ENCODE measurements at places on chromosomes 3 and 15. TPM values are rescaled to one million over a fixed set of nuclear protein-coding genes. Genes with fewer than 3 reads are reported as not detected.
A peak's percentile ranks its signal among the peaks of the same experiment; 100 is the strongest.

DNA sequence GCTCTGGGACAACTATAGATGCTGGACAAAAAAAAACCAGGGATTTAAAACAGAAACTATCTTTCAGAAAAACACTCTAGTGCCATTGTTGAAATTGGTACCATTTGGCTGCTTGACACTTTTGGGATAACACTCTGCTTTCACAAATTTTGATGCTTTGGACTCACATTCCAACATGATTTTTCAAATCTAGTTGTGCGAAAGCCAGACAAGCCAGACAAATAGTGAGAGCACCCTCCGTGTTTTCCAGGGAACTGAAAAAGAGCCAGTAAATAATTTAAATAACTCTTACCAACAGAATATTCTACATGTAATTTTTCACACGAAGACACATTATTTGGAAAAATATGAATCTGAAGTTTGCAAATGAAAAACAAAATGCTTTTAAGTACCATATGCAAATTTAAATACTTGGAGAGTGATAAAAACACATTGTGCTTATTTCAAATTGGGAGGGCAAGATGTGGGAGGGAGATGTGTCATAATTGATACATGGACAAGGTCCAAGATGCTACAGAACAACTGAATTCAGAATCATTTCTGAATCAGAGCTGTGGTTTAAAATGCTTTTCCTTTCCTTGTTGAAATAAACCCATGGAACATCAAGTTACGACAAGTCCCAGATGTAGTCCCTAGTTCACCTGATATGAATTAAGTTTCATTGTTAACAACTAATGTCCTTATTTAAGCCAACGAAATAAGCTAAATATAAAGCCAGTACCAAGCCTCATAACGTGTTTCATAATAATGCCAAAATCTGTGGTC is 144.2 kb upstream of the SOX2 start:
- H3K4me3 ChIP-seq = no peak overlapping the region
- H3K27ac ChIP-seq = no peak overlapping the region
- H3K4me1 ChIP-seq = no peaks in the 10 kb centered on the region

- H3K4me3 ChIP-seq = no peak overlapping the region
- DNase-seq = no peak
- no peaks in the 10 kb centered on the region for H3K36me3 ChIP-seq
- H3K27ac ChIP-seq = no peak overlapping the region
- H3K27me3 ChIP-seq = no peaks in the 10 kb centered on the region
Observed at GRCh38 chr15:76565366-76565765, 228.8 kb downstream of the ISL2 start.

DNA sequence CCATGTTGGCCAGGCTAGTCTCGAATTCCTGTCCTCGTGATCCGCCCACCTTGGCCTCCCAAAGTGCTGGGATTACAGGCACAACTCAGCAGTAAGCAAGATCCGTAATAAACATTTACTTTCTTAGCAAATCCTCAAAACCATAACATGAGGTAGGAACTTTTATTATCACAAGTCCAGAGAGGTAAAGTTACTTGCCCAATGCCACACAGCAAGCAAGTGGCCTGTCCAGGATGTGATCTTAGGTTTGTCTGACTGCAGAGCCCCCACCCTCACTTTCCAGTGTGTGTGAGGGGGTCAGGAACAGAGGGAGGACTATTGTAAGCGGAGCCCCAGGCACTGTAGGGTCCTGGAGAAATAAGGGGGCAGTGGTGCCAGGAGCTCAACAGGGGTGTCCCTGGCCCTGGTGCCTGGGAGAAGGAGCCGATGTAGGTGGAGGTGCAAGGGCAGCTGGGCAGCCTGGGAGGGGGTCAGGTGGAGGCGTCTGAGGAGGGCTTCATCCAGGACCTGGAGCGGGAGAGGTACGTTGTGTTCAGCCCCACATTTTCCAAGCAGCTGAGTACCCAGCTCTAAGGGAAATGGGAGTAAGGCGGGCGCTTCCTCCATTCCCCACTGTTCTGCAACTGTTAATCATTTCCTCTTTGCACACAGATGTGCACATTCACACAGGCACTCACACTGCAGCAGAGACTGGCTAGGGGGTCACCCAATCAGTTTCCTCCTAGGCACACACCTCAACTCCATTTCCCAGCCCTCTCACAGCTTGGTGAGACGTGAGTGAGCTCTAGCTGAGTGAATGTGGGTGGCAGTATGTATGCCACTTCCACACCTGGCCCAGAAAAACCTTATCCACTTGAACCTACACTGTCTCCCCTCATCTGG is 5.9 kb downstream of the RPUSD3 start:
- no peak overlapping the region for H3K27ac ChIP-seq
- DNase-seq = no peak
- no peaks in the 10 kb centered on the region for H3K27me3 ChIP-seq

DNA sequence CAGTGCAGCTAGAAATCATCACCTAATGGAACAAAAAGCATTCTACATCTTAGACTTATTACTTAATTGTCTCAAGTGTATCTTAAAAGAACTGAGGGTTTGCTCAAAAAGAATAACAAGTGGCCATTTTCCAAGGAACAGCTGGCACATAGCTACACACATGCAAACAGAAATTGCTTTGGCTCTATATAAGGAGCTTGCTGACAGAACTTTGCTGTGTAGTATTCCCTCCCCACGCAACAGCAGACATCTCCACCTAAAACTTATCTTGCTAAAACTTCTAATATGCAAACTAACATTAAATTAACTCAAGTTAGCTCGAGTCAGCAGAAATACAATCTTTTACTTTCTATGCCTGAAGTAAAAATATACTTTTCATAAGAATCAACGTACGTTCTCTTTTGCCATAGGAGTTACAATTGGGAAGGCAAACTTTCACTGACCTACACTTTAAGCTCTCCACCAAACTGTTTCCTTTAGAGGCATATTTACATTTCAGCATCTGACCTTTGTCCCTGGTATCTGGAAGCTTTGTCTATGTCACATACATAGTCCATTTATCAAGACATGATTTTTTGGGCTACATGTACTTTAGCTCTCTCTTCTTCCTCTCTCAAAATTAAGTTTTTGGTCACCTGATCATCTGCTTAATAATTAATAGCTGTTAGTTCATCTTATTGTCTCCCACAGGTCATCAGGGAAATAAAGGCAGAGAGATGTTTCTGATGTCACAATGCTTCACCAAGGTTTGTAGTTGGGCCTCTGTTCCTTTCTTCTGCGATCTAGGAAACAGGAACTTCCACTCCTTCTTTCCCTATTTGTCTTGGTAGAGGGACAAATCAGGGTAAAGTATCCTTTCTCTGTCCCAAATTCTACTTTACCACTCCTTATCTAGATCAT is 163.4 kb upstream of the AGTR1 start:
- DNase-seq = no peak
- no peak overlapping the region for H3K27ac ChIP-seq
- no peak overlapping the region for H3K4me3 ChIP-seq
- no peaks in the 10 kb centered on the region for H3K36me3 ChIP-seq

DNA sequence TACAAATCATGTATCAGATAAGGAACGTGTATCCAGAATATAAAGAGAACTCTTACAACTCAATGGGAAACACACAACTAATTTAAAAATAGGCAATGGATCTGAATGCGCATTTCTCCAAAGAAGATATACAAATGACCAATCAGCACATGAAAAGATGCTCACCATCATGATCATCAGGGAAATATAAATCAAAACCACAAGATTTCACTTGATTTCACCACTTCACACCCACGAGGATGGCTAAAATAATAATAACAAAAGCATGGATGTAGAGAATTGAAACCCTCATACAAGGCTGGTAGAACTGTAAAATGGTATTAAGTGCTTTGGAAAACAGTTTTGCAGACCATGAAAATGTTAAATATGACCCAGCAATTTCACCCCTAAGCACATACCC is 26.7 kb upstream of the SLC12A8 start:
- peaks cover 7% of the 10 kb centered on the region for H3K4me1 ChIP-seq
- H3K27me3 ChIP-seq = no peaks in the 10 kb centered on the region
- H3K27ac ChIP-seq = no peak overlapping the region
- DNase-seq = no peak

GRCh38 chr15:101510212-101511197 is 21.0 kb upstream of the PCSK6 start:
- H3K27ac ChIP-seq = no peak overlapping the region
- no peak for DNase-seq
- no peaks in the 10 kb centered on the region for H3K36me3 ChIP-seq
- H3K27me3 ChIP-seq = no peaks in the 10 kb centered on the region
- H3K4me3 ChIP-seq = no peak overlapping the region
- H3K4me1 ChIP-seq = peaks cover 19% of the 10 kb centered on the region

DNA sequence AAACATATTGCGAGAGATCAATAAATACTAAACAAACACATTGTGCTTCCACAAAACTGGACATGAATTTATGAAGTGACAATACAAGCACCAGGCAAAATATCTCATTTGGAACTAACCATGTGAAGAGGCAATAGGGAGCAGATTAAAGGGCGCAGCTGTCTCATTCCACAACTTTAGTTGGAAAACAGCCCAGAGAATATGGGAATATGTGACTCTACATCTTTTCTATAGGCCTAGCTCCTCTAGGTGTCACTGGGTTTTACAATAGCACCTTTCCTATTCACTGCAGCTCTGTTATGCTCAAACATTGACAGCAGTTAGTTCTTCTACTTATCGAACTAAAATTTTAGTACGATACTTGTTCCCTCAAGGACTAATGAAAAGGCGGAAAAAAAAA is 866.3 kb upstream of the GBE1 start:
- no peak overlapping the region for H3K27ac ChIP-seq
- H3K36me3 ChIP-seq = no peaks in the 10 kb centered on the region
- no peaks in the 10 kb centered on the region for H3K4me1 ChIP-seq
- no peaks in the 10 kb centered on the region for H3K27me3 ChIP-seq
- H3K4me3 ChIP-seq = no peak overlapping the region

DNA sequence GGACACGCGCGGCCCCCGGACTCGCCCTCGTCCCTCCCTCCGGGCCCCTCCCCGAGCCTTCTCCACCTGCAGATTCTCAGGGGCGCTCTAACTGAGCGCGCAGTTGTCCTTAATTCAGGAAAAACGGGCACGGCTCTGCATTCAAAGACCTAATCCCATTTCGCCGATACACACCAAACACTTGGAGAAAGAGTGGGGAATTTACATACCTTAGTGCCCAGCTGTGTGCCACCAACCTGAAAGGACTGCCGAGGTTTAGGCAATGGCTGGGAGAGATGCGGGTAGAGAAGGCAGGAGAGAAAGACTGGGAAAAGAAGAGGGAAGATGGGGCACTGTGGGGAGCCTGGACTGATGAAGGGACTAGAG is 21.8 kb downstream of the IGDCC3 start:
- peak overlapping the region; percentile 48 for H3K4me3 ChIP-seq
- H3K27me3 ChIP-seq = peaks cover 51% of the 10 kb centered on the region
- peak overlapping the region; percentile 97 for H3K27ac ChIP-seq
- peaks cover 3% of the 10 kb centered on the region for H3K36me3 ChIP-seq

GRCh38 chr3:123424999-123425712 is 23.7 kb downstream of the ADCY5 start:
- no peaks in the 10 kb centered on the region for H3K36me3 ChIP-seq
- no peaks in the 10 kb centered on the region for H3K27me3 ChIP-seq
- H3K27ac ChIP-seq = no peak overlapping the region
- H3K4me3 ChIP-seq = no peak overlapping the region
- H3K4me1 ChIP-seq = no peaks in the 10 kb centered on the region
- DNase-seq = no peak

DNA sequence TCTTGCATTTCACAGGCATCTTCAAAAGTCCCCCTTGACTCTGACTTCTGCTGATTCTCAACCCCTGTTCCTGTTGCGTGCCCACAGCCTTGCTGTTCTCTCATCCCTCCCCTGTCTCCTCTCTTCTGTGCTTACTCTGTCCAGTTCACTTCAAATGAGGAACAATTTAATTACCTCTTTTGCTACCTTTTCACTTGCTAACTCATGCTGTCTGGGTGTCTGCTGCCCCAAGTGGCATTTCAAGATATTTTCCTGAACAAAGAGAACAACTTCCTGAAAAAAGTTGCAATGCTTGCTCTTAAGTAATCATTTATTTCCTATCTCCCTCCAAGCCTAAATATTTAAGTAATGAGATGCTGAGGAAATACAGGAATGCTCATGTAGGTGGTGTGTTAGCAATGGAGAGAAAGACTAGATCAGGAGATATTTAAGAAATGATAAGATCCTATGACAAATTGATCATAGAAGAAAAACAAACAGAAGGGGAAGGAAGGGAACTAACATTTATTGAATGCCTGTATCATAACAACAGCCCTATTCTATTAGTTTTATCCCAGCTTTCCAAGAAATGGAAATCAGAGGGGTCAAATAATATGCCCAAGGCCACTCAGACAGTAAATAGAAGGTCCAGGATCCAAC is 42.2 kb downstream of the SV2B start:
- no peak overlapping the region for H3K4me3 ChIP-seq
- no peaks in the 10 kb centered on the region for H3K4me1 ChIP-seq

- no peaks in the 10 kb centered on the region for H3K4me1 ChIP-seq
- no peak for DNase-seq
- H3K36me3 ChIP-seq = peaks cover 14% of the 10 kb centered on the region
- no peak overlapping the region for H3K4me3 ChIP-seq
Observed at GRCh38 chr15:72559781-72560180, 85.7 kb downstream of the ARIH1 start.

DNA sequence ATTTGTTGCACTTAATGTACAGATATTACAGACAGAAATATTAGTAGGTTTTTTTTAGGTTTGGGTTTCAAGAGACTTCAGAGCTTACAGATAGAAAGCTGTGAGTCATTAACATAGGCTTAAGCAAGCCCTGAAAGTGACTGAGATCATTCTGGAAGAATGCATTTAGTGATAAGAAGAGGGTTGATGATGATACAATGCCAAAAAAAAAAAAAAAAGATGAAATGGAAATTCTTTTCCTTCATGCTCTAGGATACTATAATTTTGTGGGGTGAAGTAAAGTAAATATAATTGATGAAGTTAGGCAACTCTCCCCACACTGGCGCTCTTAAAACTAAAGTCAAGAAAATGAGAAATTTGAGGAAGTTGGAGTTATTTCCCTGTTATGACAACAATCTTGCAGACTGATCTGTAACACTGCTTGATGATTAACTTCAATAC is 169.4 kb upstream of the ZNF385D start:
- no peak overlapping the region for H3K27ac ChIP-seq
- H3K27me3 ChIP-seq = no peaks in the 10 kb centered on the region
- no peak overlapping the region for H3K4me3 ChIP-seq
- H3K36me3 ChIP-seq = no peaks in the 10 kb centered on the region

DNA sequence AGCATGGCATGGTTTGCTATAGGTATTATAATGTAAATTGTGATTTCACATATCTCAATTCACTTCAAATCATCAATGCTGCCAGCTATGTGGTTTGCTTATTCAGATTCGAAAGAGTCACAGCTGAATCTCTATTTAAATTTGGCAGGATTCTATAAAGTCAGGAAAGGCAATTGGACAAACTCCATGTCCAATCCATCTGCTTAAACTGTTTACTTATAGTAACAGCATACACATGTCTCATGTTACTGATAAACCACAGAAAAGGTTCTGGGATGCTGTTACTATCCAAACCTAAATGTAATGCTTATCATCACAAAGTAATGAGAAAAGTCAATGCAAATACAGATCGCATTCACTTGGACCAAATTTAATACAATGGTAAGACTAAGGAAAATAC is 229.7 kb downstream of the ISL2 start:
- DNase-seq = no peak
- no peaks in the 10 kb centered on the region for H3K27me3 ChIP-seq
- no peaks in the 10 kb centered on the region for H3K4me1 ChIP-seq
- no peak overlapping the region for H3K27ac ChIP-seq

- H3K4me3 ChIP-seq = no peak overlapping the region
- no peak overlapping the region for H3K27ac ChIP-seq
- no peaks in the 10 kb centered on the region for H3K27me3 ChIP-seq
- no peak for DNase-seq
- peaks cover 2% of the 10 kb centered on the region for H3K4me1 ChIP-seq
- H3K36me3 ChIP-seq = no peaks in the 10 kb centered on the region
Observed at GRCh38 chr3:113685956-113686721, 10.3 kb downstream of the USF3 start.

PLCH1 gene
- total RNA-seq = 28.8 TPM

NANOGP8 gene
- 1.5 TPM for total RNA-seq

ITIH4 gene
- total RNA-seq = 2.4 TPM

CLRN1 gene
- total RNA-seq = not detected

NUP210 gene
- 78.9 TPM for total RNA-seq

DLL4 gene
- total RNA-seq = 0.12 TPM

REC114 gene
- not detected for total RNA-seq

Measured in neural progenitor cell (in vitro differentiated cells).